ENCODE measurements at places on chromosomes 7 and 10.

DNA sequence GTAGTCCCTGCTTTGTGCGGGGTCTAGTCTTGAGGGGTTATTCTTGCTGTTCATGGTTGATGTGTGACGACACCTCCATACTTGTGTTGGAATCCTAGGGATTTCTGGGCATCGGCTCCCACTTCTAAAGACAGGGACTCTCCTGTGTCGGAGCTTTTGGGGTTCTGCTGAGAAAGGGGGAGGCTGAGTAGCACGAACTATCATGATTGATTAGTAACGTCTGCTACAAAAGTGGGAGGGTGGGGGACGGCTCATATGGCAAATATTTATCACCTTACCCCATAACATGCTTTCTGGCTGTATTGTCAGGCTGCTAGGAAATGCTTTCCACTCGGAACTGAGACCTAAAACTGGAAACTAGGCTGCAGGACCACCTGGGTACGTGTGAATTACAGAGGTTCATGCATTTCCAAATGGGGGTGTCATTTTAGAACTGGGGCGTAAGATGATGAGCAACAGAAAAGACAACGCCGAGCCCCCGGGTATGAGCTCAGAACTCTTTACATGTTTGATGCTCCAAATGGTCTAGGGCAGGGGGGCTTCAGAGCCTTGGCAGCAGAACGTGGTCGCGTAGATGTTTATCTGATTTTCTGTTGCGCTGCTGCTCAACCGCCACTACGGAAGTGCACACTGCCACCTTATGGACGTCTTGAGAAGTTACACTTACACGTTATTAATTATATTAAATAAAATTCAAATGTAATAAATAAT is 15.1 kb upstream of the NME8 start:
- DNase-seq = no peak

- no peak for DNase-seq
These were observed 8.7 kb upstream of the POLD2 start for GRCh38 chr7:44132039-44132438.

GRCh38 chr10:30437031-30437841 is 3.3 kb downstream of the MAP3K8 start:
- DNase-seq = no peak

- no peak for DNase-seq
These were observed 19.2 kb downstream of the PDK4 start for GRCh38 chr7:95577137-95577536.

DNA sequence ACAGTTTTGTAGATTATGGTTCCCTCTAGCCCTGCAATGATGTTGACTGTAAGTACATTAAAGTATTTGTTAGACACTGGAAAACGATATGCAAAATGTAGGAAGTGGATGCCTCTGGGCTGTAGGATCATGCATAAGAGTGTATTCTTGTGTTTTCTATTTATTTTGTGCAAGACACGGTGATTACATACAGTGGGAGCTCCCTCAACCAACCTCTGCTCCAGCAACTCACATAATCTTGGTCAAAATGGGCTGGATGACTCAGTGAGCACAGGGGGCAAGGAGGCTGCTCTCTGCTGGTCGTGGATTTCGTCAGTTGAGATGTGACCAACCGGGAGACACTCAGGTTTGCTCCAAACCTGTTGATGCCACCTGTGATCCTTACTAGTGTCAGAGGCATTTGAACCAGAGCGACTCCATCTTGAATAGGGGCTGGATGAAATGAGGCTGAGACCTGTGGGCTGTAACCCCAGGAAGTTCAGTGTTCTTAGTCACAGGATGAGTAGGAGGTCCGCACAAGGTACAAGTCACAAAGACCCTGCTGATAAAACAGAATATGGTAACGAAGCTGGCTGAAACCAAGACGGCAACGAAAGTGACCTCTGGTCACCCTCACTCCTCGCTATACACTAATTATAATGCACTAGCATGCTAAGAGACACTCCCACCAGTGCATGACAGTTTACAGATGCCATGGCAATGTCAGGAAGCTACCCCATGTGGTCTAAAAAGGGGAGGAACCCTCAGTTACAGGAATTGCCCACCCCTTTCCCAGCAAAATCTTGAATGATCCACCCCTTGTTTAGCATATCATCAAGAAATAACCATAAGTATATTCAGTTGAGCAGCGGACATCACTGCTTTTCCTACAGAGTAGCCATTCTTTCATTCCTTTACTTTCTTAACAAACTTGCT is 56.4 kb upstream of the FAM20C start:
- DNase-seq = no peak

DNA sequence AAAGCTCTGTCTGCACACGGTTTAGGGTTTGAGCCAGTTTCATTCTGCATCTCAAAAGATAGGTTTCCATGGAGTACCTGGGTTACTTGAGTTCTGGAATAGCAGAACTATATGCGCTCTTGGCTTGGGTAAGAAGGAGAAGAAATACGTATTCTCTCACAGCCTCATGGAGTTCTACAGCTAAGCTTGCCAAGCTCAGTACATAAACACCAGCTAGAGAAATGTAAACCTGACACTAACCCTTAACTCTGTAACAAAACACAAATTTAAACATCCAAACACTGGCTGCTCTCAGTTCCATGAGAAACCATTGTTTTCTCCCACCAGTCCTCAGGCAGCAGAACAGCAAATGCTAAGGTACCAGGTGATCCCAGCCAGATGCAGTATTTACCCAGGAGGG is 557.2 kb downstream of the INHBA start:
- DNase-seq = no peak

DNA sequence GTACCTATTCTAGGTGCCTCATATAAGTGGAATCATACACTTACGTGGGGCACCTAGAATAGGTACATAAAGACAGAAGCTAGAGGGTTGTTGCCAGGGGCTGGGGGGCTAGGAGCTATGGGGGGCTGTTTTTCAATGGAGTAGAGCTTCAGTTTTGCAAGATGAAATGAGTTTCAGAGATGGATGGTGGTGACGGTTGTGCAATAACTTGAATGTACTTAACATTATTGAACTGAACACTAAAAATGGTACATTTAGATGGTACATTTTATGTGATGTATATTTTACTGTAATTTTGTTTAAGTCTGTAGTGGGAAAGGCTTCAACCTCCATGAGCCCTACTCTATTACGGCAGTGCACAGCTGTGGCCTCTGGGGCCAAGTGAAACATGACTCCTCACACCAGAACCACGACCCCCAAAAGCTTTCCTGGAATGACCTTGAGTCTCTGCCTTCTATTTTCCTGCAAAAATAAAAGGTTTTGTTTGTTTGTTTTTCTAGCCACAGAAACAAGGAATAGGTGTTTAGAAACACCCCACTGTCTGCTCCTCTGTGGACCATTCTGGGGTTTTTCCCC is 147.3 kb upstream of the PLXNA4 start:
- no peak for DNase-seq

GRCh38 chr10:99906470-99906869 is 103.3 kb downstream of the DNMBP start:
- no peak for DNase-seq

DNA sequence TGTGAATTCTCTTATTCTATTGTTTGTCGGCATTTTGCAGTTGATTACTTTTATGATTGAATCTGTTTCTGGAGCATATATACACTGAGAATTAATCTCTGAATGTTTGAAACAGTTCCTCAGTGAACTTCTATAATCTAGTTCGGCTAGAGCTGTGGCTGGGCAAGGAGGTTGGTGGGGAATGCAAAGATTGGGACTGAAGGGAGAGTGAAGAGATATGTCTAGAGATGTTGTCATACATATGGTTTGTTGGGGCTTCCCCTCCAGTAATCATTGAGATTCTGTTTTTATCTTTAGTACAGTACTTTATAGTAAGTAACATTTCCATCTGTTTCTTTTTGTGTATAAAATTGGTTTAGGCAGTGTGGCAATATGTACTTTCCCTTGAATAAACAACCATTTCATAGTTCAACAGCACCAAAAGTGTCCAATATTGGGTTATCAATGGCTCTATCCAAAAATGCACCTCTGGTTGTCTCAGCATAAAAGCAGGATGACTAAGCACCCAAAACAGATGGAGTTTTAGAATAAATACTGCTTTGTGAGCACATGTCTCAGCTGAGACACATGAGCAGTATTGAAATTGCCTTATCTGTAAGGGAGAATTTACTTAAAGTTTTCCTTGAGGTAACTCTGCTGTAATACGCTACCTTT is 36.7 kb downstream of the WAC start:
- no peak for DNase-seq

- no peak for DNase-seq
These were observed 47.0 kb downstream of the FAM171A1 start for GRCh38 chr10:15324113-15324512.

- no peak for DNase-seq
These were observed 230.0 kb upstream of the GRB10 start for GRCh38 chr7:51012569-51013217.

- DNase-seq = no peak
These were observed 1.2 kb downstream of the PDZD7 start for GRCh38 chr10:101029520-101030295.

- no peak for DNase-seq
These were observed 171.9 kb downstream of the HDAC9 start for GRCh38 chr7:18667466-18667865.

GRCh38 chr7:517774-518629 is 1.6 kb downstream of the PDGFA start:
- no peak for DNase-seq

DNA sequence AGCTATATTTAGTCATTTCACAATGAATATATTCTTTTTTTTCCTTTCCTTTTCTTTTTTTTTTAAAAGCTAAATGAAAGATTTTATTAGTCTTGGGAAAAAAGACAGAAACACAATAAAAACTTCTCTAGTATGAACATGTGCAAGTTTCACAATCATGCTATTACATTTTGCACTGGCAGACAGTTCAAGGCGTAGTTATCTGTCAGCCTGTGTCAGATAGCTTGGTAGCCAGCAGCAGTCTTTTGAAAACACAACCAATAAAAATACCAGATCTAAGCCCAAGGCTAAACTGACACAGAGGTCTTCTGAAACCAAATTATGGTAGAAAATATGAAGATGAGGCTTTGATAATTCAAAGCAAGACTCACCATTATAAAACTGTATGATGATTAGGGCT is 205.8 kb upstream of the TEX47 start:
- DNase-seq = no peak

- no peak for DNase-seq
These were observed 58.5 kb downstream of the LMBR1 start for GRCh38 chr7:156834462-156834861.

- DNase-seq = no peak
These were observed 13.4 kb downstream of the CFAP43 start for GRCh38 chr10:104218751-104219150.

DNA sequence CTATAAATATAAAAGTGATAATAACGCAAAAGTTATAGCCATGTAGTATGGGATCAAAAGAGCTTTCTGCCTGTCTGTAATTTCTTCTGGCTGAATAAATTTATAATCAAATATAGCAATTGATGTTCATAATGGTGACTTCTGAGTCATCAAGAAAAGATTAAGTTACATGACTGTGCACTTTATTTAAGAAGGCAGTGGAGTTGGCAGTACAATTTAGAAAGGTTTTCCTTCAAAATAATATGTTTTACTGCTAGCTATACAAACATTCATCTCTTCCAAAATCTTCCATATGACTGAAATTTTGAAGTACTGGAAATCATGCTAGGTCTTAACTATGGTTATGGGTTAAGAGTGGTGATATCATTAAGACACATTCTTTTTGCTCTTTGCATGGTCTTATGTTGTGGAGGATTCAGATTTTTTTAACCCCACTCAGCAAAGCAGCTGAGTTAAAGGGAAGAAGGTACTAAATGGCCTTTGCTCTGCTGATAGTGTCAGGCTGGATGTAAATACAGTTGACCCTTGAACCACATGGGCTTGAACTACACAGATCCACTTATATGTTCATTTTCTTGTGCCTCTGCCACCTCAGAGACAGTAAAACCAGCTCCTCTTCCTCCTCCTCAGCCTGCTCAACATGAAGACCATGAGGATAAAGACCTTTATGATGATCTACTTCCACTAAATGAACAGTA is 323.6 kb downstream of the BBS9 start:
- DNase-seq = no peak

DNA sequence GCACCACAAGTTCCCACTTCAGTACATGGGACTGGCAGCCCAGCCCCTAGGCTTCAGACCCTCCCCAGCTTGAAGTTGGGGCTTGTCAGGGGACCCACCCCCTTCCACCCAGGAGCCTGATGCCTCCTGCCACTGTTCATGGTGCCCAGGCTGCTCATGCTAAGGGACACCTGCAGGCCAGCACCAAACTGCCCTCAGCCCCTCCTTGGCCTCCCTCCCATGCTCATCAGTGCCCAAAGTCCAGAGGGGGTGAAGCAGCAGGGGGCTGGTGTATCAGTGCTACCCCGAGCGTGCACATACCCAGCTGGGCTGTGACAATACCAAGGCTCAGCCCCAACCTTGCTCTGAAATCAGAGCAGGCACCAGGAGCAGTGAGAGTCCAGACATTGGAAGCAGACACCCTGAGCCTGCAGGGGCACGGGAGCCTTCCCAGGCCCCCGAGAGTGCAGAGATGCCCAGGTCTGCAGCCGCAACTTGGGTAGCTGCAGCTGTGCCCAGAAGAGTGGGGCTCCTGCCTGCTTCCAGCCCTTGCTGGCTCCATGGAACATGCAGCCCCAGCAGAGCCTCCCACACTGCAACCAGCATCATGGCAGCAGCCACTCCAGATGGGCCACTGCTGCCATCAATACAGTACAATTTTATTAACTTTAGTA is 79.0 kb downstream of the MTERF1 start:
- no peak for DNase-seq

DNA sequence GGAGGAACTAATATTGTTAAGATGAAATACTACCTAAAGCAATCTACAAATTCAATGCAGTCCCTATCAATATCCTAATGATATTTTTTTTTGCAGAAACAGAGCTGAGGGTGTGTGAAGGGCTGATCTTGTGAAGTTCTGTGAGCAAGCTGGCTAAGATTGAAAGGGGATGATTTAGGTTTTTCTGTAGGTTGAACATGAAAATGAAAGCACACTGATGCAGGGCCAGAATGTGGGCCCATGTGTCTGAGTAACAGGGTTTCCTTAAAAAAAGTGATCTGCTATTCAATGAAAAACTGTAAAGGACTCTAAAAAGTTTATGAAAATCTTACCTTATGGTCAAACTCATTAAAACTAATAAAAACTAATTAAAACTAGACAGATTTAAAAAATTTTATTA is 47.4 kb downstream of the GRB10 start:
- DNase-seq = no peak

GRCh38 chr10:128125416-128125943 is 743 bp downstream of the MKI67 start:
- DNase-seq = no peak

- no peak for DNase-seq
These were observed 40.6 kb downstream of the MGAM2 start for GRCh38 chr7:142152076-142152475.

- no peak for DNase-seq
These were observed 22.2 kb downstream of the SPAG6 start for GRCh38 chr10:22367471-22367870.

DNA sequence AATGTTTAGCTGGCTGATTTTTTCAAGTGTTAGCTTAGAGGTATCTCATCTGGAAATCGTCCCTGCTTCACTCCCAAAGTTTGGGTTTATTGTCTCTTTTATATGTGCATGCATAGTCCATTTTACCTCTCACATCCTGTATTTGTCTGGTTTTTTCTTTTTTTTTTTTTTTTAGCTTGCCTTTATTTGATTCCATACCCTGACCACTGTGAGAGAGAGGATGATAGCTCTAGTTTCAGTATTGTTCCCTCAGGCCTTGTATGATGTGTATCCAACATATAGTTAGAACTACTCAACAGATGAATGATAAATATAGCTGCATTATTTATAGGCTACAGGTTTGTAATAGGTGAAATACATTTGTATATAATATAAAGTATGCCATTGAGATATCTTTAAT is 29.9 kb downstream of the PCGF5 start:
- DNase-seq = no peak

GRCh38 chr7:157689269-157690057 is 352.7 kb downstream of the DNAJB6 start:
- no peak for DNase-seq

- no peak for DNase-seq
These were observed at the start of gene CDHR1 for GRCh38 chr10:84194424-84195043. Gene CDHR1 (plus strand): TSS chr10:84194537. CDS start chr10:84194761, 224 bp downstream.

Data from SIG-M5 (cell line).